ENCODE measurements at places on chromosomes 1 and 21.

DNA sequence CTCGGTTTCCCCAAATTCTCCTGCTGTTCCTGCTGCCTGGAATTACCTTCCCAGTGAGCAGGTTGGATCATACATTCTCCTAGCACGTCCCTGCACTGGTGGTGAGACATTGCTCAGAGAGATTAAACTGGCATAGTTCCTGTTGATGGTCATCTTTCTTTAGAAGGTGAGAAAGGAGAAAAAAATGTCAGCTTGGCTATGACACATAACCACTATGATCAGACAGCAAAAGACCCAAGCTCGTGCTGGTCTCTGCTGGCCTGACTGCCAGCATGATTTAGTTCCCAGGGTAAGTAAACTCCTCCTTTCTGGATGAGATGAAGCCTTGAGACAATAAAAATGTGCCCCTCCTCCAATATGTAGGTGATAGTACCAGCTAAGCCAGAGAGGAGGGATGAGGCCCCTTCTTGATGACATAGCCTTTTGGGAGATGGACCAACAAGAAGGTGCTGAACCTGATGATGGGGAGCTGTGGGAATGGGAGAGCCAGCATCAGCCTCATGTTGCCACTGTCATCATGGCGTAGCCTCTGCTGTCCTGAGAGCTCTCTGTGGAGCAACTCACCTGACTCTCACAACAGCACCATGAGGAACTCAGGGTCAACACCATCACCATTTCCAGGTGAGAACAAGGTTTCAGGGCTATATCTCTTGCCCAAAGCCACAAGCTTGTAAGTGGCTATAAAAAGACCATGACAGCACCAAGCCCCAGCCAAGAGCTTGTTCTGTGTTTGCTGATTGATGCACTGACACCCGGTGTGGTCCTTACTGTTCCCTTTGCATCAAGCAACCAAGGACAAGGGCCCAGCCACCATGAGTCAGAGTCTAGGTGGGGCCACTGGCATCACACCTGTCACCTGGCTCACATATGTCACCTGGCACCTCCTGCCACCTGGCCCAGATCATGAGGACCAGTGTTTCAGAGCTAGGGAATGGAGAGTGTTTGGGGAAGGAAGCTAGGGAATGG lies 200.0 kb downstream of the MATN1 start:
- DNase-seq, result no peak

DNA sequence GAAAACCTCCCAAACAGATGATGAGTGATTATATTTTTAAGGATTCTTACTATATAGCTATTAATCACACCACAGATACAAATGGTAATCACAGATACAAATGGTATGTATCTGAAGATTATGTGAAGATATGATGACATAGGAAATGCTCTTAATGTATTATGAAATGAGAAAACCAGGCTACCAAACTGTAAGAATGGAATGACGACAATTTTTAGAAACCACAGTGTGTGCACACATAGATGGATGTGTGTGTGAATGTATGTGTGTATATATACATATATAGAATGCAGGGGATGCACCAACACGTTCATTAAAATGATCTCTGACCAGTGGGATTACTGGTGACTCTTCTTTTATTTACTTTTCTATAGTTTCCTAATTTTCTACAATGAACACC lies 21.5 kb upstream of the ENAH start:
- DNase-seq, result no peak

- no peak for DNase-seq
These were observed 36.7 kb upstream of the LRRC53 start for GRCh38 chr1:74548961-74549750.

DNA sequence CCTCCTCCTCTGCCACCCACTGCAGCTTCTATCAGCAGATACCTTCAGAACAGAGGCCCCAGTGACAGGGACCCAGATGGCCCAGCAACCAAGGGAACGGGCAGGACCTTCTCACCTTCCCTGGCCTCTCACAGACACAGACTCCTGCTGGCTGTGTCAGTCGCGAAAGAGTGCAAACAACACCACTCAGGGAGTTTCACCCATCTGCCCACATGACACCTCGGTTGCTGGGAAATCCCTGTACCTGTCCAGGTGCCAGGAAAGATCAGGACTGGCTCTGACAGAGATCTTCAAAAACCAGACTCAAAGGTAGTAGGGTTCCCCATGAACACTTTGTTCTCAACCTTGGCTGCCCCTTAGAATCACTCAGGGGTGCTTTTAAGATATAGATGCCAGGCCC lies 83.5 kb upstream of the HIVEP3 start:
- peak; percentile 41 for DNase-seq

GRCh38 chr21:42525029-42525581 lies 11.5 kb downstream of the SLC37A1 start:
- no peak for DNase-seq

- DNase-seq, result no peak
These were observed 109.5 kb downstream of the TBX15 start for GRCh38 chr1:118878661-118879060.

- no peak for DNase-seq
These were observed 45.7 kb downstream of the DHX9 start for GRCh38 chr1:182884872-182885271.

GRCh38 chr1:5877001-5877400 lies 115.2 kb downstream of the NPHP4 start:
- DNase-seq, result no peak

GRCh38 chr1:31871703-31872102 lies 55.9 kb upstream of the SPOCD1 start:
- DNase-seq, result no peak

GRCh38 chr1:150905301-150905700 lies 18.4 kb downstream of the CTXND2 start:
- DNase-seq, result no peak

DNA sequence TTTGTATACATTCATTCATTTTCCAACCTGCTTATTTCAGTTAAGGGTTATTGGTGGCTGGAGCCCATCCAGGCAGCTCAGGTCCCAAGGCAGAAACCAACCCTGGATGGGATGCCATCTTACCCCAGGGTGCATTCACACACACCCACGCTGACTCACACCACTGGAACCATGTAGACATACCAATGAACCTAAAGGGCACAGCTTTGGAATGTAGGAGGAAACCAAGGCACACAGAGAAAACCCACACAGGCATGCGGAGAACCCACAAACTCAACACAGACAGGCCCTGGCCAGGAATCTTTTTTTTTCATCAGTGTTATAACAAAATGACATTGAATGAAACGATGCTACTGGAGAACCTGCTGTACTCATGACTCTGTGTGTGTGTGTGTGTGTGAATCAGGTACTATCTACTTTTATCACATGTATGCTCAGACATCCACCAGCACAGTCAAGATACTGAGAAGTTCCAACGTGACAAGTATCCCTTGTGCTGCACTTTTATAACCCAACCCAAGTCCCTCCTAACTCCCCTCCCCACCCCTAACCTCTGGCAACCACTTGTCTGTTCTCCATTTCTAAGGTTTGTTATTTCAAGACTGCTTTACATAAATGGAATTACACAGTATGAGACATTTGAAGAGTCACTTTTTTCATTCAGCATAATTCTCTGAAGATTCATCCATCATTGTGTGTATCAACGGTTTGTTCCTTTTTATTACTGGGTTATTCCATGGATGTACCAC lies 286.8 kb upstream of the PLD5 start:
- no peak for DNase-seq

DNA sequence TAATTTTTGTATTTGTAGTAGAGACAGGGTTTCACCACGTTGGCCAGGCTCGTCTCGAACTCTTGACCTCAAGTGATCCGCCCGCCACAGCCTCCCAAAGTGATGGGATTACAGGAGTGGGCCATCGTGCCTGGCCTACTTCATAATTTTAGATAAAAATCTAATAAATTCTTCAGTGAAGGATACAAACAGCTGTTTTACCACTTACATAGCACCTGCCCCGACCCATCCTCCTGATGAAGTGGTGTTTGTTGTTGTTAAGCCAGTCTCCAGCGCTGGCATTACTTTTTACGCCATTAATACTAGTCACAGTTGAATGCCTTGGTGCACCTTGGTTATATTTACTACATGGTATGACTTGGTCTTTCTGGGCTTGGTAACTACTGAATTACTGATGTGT lies 12.3 kb upstream of the RAP1GAP start:
- DNase-seq, result no peak

DNA sequence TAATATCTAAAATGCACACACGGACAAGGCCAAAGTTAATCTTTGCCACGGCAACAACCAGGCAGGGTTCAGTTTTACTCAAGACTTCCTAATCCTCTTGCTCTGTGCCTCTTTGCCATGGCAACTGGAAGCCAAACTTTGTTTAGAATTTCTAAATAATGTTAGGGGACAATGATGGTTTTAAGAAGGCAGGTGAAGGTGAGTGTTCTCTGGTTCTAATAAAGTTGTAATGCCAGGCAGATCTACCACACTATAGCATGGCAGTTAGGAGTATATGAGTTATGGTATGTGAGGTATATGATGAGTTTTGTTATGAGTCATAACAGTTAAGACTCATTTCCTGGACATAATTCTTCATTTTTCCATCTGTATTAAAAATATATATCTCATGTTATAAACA lies 2.7 kb downstream of the PTPRC start:
- no peak for DNase-seq

- DNase-seq, result no peak
These were observed 155.7 kb downstream of the PTPRU start for GRCh38 chr1:29392036-29392435.

DNA sequence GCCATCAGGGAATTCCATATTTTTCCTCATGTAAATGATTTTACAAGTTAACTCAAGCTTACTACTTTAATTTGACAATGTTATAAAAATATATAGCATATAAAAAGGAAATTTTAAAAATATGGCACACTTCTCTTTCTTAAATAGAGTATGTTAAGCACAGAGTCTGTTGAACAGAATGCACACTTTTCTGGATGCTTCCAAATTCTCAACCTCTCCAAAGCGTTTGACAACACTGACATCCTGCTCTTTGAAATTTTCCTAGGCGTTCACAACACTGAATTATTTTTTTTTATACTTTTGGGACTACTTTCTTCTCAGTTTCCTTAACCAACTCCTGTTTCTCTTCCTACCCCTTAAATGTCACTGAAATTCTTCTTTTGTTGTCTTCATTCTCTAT lies 117.8 kb upstream of the PLXNA2 start:
- DNase-seq, result no peak

DNA sequence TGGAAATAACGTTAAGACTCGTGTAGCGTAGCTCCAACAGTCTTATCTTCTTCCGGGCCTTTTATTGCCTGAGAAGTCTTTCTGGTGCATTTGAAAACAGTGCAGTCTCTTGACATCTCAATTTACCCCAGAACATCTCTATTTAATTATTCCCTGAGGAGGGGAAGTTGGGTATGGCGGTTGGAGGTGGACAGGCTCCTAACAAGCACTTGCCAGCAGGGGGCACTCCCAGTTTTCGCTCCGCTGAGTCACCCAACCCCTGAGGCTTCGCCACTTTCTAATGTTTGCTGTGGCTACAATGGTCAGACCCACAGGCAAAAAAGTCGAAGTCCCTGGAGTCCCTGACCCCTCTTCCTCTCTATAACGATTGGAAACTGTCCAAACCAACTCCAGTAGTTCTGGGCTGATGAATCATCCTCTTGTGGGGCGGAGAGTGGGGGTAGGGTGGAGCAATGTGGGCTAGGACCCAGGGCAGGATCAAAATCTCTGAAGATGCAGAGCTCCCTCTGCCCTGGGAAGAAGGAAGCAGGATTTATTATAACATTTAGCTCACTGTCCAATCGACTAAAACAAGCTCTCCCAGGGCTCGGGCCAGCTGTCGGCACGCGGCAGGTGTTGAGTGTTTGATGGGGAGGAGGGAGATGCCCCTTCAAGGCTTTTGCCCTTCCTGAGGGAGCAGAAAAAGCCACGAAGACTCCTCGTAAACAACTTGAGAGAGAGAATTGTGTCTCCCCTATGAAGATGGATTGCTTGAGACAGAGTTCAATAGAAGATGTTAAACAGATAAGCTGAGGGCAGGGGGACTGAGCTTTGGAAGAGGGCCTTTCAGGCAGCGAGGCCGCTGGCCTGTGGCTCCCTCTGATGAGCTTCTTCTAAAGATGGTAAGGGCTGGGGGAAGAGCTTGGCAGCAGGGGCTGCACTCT lies 85.7 kb downstream of the BRINP2 start:
- peak; percentile 52 for DNase-seq

DNA sequence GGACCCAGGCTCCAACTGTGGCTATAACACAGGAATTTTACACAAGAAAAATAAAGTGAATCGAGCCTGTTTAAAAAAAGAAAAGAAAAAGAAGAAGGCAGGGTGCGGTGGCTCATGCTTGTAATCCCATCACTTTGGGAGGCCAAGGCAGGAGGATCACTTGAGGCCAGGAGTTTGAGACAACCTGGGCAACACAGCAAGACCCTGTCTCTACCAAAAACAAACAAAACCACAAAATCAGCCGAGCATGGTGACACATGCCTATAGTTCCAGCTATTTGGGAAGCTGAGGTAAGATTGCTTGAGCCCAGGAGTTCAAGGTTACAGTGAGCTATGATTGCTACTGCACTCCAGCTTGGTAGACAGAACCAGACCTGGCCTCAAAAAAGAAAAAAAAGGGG lies 17.7 kb downstream of the MTF1 start:
- no peak for DNase-seq

DNA sequence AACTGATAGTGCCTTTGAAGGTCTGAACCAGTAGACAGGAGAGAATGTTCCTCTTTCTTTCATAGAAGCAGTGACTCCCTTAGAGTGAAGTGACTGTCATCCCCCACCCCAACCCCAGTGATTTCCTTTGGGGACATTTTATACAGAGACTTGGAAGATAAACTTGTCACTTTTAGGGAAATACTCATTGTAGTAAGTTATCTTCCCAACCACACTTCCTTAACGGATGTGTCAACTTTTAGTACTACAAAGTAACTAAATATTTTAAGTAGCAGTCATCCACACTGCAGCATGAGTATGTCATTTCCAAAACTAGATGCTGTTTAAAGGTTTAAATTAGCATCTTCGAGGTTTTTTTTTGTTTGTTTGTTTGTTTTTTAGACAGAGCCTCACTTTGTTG lies 13.7 kb downstream of the LRRC8B start:
- DNase-seq, result no peak

DNA sequence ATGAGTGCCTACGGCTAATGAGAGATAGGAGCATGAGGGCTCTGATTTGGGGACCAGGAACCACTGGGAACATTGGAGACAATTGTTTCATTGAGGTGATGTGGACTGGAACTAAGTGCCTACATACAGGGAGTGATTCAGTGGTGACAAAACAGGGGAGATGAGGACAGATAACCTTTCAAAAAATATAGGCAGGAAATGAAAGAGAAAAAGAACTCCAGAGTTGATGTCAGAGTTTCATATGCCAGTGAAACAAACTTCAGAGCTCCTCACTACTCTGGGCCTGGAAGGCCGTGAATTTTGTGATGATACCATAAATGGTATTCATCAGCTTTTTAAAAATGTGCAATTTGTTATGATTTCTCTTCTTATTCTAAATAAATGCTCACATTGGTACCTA lies 39.3 kb downstream of the FASLG start:
- DNase-seq, result no peak

DNA sequence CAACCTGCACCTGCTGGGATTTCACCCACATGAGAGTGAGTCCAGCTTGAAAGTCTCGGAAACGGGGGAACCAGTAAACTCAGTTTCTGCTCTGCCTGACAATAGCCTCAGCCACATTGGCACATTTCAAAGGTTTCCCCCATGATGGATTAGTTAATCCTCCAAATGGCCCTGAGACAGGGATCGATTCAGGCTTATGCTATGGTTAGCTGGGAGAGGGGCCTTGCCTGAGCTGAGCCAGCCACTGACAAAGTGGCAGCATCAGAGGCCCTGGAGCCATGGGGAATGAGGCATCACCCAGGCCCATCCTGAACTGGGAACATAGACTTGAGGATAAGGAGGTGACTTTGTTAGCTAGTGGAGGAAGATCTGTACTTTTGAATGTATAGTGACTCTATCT lies 2.9 kb upstream of the CLSTN1 start:
- no peak for DNase-seq

All from NCI-H510A (cell line).